ENCODE measurements at places on chromosomes 5 and 9.
A peak's percentile ranks its signal among the peaks of the same experiment; 100 is the strongest.

- DNase-seq = no peak
These were observed 131.3 kb upstream of the CCDC180 start for GRCh38 chr9:97176206-97176605.

DNA sequence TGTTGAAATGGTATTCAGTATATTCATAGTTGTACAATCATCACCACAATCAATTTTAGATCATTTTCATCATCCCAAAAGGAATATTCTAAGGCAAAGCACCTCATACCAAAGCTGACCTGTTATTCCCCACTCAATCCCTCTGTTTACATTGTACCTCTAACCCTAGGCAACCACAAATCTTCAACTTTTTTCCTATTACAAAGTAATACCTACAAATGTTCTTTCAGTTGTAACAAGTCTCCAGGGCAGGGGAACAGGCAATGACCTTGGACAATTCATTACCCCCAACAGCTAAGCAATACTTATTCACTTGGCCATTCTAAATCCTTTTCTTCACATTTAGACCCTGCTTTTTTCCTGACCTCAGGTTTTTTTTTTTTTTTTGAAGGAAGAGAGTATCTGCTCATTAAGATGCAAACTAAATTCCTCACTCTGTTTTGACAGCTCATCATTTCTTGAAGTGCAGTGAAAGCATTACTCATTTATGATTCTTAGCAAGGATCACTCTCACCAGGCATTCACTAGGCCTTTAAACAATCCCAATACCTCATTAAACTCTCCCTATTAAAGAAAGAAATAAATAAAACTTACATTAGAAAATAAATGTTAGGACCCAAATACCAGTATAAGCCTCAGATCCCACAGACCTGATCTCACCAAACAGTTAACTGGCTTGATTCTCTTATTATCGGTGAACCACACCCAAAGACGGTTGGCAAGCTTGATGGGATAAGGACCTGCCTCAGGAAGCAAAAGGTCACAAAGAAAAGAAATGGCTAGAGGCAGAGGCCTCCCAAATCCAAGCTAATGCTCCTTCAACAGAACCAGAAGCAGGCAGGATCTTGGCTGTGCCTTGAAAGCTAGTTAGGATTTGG lies 15.3 kb downstream of the MTMR12 start:
- DNase-seq = no peak

- DNase-seq = no peak
These were observed 20.5 kb upstream of the RPS23 start for GRCh38 chr5:82298668-82299067.

DNA sequence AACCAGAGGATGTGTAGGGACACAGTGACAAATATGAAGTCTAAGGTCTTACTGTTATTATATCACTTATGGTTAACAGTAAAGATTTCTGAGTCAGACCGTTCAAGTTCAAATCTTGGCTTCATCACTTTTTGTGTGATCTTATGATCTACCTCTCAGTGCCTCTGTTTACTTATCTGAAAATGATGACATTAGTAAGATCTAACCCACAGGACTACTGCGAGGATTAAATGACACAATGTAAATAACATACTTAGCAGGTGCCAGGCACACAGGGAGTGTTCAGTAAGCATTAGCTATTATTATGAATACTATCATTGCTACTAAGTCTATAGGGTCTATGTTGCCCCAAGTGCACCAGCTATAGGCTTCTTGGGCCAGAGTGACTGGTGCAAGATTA lies 2.0 kb downstream of the IRF1 start:
- DNase-seq = no peak

DNA sequence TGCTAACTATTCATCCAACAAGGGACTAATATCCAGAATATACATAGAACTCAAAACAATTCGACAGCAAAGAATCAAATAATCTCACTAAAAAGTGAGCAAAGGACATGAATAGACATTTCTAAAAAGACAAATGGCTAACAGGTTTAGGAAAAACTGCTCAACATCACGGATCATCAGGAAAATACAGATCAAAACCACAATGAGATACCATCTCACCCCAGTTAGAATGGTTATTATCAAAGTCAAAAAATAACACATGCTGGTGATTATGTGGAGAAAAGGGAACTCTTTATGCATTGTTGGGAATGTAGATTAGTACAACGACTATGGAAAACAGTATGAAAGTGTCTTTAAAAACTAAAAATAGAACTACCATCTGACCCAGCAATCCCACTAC lies 150.1 kb downstream of the DEPDC1B start:
- DNase-seq = no peak

- no peak for DNase-seq
These were observed 60.2 kb downstream of the FBXW11 start for GRCh38 chr5:171946000-171946781.

- DNase-seq = no peak
These were observed 164.0 kb downstream of the TTC39B start for GRCh38 chr9:15142878-15143534.

- DNase-seq = no peak
These were observed 35.6 kb downstream of the FCHO2 start for GRCh38 chr5:72991394-72991793.

- DNase-seq = no peak
These were observed 90.5 kb downstream of the KCNT1 start for GRCh38 chr9:135792268-135793128.

- no peak for DNase-seq
These were observed 25.7 kb downstream of the SLC1A1 start for GRCh38 chr9:4515958-4516375.

DNA sequence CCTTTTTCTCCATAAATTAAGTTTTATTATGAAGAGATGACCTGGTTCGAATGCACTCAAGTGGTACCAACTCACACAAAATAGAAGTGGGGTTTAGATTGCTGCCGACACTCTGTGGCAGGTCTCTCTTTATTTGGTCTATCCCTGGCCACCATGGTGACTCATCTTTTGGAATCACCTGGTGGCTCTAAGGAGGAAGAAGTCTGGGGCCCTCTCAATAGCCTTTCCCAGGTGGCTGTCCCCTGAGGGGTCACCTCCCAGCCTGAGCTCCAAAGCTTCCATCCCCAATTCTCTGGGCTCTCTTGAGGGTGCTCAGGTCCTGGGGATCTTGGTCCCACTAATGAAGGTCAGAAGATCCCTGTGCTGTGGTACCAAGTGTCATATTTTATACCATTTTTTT lies 136.8 kb downstream of the MVB12B start:
- no peak for DNase-seq

GRCh38 chr5:114055318-114056184 lies 306.3 kb upstream of the KCNN2 start:
- DNase-seq = no peak

GRCh38 chr9:76798527-76798926 lies 34.3 kb downstream of the PCA3 start:
- no peak for DNase-seq

- DNase-seq = no peak
These were observed 533.1 kb downstream of the NTRK2 start for GRCh38 chr9:85202596-85202995.

DNA sequence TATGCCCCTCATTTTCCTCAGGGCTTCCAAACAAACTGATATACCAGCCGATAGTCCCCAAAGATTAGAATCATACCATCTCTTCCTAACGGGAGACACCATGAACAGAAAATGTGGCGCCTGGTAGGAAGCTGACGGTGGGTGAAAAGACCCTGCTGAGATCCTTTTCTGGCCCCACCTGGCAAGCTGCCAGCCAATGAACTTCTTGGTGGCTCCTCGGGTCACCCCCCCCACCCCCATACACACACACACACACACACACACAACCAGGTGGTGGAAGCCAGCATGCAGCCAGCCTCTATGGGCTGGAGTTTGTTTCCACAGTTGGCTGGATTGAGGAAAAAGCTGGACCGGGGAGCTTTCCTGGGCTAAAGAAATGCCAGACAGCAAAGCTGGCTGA lies 4.8 kb upstream of the CCIN start:
- no peak for DNase-seq

- no peak for DNase-seq
These were observed 30.5 kb downstream of the ANKRA2 start for GRCh38 chr5:73534971-73535370.

GRCh38 chr5:43396762-43397304 lies 15.4 kb downstream of the CCL28 start:
- peak; percentile 8 for DNase-seq

- DNase-seq = no peak
These were observed 166.8 kb upstream of the RFX3 start for GRCh38 chr9:3692606-3693005.

DNA sequence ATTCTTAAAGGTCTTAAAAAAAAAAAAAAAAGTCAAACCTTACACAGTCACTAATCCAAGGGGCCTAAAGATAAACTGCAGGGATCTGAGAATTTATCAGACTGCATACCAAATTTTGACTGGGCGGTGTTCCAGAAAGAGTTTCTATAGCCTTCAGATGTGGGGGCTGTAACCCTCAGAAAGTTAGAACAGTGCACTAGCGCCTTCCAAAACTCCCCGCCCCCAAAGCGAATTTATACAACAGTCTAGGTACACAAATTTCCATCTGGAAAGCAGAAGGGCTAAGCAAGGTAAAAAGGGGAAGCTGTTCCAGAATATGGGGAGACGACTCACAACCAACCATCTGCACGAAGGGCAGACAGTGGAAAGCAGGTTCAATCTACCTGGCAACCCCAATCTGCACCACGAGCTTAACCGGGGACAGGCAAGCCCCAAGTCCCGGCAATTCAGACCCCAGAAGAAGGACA lies 813 bp downstream of the ERMP1 start:
- DNase-seq = no peak

DNA sequence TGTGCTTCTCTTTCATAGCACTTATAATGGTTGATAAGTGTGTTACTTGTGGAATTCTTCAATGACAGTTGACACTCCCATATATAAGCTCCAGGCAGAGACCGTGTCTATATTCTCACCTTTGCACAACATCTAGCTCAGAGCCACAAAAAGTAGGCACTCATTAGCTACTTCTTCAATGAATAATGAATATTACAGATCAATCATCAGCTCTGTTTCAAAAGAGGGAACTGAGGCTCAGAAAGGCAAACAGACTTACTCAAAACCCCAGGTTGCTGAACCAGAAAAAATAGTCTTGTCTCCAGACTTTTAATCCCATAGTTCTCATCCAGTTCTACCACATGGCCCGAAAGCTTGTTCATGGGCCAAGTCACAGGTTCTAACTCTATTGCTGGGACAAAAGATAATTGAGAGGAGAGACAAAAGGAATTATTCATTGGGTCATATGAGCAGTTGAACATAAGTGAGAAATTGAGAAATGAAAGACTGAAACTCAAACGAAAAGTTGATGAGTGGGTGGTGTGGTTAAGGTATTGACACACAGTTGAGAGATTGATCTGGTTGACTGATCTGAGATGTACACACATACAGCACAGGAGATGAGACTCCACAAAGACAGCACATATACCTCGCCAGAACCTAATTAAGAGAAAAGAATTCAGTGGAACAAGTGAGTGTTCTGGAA lies 381.6 kb downstream of the EFNA5 start:
- DNase-seq = no peak

DNA sequence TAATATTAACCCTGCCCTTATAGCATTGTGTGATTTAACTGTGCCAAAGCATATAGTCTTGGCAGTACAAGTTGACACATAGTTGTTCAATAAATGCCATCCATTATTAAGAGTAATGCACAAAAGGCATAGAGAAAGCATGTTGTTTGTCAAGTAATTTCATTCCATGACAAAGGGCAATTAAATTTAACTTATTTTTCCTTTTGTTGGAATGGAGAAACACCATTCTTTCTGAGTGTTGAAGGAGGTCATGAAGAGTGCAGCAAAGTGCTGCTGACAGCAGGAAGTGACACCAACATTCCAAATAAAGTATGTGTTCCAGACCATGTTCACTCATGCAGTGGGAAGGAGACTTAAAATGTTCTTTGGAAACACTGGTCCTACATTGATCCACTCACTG lies 29.1 kb downstream of the ANKDD1B start:
- DNase-seq = no peak

DNA sequence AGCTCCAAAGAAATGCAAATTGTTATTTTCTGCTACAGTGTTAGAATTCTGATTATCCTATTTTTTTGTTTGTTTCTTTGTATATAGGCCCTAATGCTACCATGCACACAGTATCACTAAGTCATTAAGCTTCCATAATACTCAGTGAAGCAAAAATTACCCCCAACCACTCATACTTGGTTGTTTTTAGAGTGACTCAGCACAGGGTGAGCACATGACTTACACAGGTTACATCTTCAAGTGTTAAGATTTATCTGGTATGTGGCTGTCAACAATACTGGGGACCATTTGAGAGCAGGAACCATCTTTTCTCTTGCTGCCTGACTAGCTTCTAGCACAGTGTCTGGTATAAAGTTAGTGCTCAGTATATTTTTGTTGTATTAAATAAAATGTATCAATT lies 255.8 kb upstream of the SLC24A2 start:
- no peak for DNase-seq

DNA sequence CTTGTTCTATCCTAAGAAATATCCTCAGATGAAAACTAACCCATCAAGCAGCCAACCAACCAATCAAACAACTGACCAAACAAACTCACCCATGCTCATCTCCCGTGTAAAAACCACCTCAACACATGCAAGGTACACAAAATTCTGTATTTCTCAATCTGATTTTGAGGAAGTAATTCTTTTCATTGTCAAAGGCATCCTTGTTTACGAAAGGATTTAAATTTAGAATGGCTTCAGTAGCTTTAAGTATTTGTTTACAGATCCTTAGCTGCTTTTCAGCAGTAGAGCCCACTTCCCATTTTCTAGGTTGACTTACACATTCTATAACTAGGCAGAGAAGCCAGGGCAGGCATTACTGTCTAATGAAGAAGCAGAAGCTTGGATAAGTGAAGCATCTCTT lies 78.6 kb downstream of the NTRK2 start:
- no peak for DNase-seq

- no peak for DNase-seq
These were observed 35.3 kb downstream of the HRH2 start for GRCh38 chr5:175692996-175693710.

DNA sequence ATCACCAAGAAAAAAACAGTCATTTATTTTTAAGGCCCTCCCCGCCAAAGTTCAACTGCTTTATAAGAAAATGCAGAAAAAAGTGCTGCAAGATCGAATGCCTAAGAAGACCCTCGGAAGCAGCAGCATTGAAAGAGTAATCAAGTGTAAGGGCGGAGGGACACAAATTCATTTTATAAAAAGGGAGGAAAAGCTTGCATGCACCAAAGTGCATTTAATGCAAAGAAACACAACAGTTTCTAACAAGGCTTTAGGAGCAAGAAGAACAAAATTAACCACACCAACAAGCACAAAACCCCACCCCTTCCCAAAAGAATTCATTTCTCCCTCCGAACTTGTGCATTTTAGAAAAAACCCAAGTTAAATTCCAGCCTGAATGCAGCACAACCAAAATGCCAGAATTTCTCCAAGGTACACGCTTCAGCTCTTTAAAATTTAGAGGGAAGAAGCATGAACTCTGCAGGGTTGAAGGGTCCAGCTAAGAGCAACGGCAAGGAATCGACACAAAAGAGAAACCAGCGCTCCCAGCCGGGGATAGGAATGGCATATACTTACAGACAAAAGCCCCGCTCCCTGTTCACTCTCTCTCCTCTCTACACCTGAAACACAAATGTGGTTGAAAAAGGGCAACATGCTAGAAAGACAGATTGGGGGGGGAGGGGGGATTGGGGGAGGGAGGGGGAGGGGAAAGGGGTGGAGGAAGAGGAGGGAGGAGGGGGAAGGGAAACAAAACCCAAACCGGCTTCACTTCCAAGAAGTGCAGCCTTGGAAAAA lies at the start of gene NREP:
TSS of gene NREP (minus strand) at position 614 of the 774 bp plus-strand sequence. CDS start 1,422 bp downstream, outside the sequence.
- DNase-seq = no peak
